ELF-1 (cell line): ENCODE measurements at places on chromosomes 13 and 19.

DNA sequence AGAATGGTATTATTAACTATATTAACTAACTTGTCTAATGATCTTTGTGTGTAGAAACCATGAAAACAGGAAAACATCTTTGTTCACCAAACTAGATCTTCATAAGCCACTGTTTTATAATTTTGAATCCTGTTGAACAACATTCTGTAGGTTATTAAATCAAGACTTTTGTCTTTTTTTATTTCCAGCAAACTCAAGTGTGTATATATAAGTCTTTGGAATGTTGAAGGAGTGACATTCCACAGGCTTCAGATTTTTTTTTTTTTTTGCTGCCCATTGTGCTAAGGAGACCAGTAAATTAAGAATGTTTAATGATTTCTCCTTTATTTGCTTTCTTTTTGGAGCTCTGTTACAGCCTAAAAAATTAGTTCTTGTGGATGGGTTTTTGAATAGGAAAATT lies 89.6 kb downstream of the LMO7 start:
- no peak for DNase-seq

- DNase-seq, result no peak
Observed at GRCh38 chr19:55242517-55242916, 14.0 kb upstream of the TMEM86B start.

- DNase-seq, result no peak
Observed at GRCh38 chr19:806815-807421, 9.7 kb downstream of the PTBP1 start.

DNA sequence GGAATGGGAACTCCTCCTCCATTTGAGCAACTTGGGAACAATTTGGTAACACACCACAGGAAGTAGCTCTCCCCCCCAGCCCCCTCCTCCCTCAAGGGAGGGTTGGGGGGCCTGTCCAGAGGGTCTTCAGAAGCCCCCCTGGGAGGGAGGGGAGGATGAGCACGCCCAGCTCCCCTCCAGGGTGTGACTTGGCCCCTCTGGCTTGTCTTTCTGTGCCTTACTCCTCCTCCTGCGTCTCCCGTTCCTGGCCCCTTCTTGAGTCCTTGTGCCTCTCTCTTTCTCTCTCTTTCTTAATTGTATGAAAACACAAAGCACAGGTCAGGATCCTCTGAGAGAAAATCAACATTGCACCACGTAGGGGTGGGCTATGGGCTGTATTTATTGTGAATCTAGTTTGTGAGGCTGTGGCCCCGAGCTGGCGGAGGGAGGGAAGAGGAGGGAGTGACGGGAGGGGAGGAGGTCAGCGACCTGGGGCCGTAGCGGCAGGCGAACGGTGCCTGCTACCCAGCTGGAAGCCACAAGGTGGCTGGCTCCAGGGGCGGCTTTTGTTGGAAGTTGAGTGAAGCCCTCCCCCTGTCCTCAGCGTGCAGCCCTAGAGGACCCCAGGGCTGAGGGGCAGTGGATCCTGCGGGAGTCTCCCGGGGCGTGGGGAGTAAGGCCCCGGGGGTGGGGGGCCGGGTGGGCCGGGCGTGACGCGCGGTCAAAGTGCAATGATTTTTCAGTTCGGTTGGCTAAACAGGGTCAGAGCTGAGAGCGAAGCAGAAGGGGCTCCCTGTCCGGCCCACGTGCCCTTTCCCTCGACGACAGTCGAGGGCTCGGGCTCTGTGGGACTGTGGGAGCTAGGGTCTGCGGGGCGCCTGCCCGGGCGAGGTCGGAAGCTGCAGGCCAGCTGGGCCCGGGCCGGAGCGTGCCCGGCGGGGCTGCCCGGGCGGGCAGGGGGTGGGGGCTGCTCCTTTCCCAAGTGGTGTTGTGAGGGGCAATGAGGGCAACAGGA lies 6.4 kb downstream of the LYL1 start:
- peak; percentile 86 for DNase-seq

DNA sequence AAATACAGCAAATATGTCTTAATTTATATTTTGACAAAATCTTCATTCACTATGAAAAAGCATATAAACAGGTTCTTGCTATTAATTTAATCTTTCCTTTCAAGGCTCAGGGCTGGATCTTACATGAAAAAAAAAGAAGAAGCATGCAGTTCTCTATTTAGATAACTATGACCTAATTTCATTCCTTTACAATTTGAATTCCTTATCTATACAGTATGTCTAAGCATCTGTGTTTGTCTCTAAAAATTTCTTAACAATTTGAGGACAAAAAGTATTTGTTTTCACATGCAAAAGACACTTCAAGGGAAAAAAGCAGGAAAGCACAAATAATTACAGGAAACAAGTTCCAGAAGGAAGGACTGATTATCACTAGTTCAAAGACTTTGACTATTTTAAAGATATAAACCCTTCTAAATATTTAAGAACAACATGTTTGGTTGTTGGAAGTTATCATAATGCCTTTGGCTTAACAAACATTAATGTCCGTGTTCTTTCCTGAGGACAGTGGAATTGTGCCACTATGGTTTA lies 157.5 kb downstream of the TBC1D4 start:
- no peak for DNase-seq
